ENCODE measurements at places on chromosomes 3 and 15.
A peak's percentile ranks its signal among the peaks of the same experiment; 100 is the strongest.

DNA sequence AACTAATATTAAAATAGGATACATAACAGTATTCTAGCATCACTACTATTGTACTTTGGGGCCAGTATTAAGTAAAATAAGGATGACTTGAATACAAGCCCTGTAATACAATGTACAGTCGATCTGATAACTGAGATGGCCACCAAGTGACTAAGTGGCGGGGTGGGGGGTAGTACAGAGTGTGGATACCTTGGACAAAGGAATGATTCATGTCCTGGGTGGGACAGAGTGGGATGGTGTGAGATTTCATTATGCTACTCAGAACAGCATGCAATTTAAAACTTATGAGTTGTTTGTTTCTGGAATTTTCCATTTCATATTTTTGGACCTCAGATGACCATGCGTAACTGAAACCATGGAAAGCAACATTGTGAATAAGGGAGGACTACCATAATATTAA is 46.0 kb downstream of the SLC7A14 start:
- DNase-seq = no peak

DNA sequence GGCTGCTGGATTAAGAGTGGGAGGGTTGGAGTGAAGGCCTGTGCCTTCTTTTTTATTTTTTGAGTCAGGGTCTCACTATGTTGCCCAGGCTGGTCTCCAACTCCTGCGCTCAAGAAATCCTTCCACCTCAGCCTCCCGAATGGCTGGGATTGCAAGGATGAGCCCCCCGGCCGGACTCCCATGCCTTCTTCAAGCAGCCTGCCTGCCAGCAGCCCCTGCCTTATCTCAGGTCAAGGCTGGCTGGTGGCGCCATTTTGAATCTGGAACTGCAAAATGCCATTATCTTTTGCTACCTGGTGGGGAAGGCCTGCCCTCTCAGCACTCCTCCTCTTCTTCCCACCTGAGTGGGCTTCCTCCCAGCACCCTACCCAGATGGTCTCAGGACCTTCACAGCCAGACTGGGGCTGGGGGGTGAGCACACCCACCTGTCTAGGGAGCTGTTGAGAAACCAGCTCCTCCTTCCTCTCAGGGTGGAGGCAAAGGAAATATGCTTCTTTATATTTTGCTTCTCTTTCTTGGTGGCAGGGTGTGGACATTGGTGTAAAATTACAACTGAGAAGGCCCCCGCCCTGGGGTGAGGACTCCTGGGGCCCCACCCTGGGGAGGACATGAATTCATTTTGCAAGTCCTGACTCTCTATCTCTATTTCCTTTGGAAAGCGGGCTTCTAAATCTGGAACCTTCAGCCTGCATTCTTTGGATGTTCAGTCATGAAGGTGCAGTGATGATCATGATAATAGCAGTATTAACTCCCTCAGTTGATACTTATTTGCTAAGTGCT is 7.7 kb upstream of the FLNB start:
- DNase-seq = no peak

GRCh38 chr15:58308742-58309355 is 122.9 kb upstream of the LIPC start:
- no peak for DNase-seq

GRCh38 chr3:186021673-186022362 is 84.0 kb upstream of the TRA2B start:
- DNase-seq = no peak

GRCh38 chr3:151814588-151814987 is 672 bp downstream of the AADAC start:
- DNase-seq = no peak

- no peak for DNase-seq
These were observed 2.8 kb downstream of the DPPA4 start for GRCh38 chr3:109334572-109334971.

DNA sequence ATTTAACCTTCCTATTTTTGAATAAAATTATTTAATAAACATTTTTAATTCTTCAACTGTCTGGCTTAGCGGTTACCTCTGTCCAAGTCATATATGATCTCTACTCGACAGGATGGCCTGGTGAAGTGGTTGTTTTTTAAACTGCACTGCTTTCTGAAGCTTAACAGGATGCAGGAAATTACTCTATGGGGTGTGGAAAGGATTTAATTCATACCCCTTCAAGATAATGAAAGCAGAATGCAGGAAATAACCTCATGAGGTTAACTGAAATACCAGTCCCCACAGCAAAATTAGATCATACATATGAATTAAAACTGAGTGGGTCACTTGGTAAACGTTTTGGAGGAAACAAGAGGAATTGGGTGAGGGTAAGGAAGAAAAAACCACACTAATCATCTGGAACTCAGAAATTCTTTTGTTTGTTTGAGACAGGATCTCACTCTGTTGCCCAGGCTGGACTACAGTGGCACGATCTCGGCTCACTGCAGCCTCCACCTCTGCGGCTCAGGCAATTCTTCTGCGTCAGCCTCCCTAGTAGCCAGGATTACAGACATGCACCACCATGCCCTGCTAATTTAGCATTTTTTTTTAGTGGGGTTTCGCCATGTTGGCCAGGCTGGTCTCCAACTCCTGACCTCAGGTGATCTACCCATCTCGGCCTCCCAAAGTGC is 50.1 kb downstream of the LYSMD4 start:
- DNase-seq = no peak

- no peak for DNase-seq
These were observed 17.8 kb downstream of the SPTBN5 start for GRCh38 chr15:41876007-41876406.

DNA sequence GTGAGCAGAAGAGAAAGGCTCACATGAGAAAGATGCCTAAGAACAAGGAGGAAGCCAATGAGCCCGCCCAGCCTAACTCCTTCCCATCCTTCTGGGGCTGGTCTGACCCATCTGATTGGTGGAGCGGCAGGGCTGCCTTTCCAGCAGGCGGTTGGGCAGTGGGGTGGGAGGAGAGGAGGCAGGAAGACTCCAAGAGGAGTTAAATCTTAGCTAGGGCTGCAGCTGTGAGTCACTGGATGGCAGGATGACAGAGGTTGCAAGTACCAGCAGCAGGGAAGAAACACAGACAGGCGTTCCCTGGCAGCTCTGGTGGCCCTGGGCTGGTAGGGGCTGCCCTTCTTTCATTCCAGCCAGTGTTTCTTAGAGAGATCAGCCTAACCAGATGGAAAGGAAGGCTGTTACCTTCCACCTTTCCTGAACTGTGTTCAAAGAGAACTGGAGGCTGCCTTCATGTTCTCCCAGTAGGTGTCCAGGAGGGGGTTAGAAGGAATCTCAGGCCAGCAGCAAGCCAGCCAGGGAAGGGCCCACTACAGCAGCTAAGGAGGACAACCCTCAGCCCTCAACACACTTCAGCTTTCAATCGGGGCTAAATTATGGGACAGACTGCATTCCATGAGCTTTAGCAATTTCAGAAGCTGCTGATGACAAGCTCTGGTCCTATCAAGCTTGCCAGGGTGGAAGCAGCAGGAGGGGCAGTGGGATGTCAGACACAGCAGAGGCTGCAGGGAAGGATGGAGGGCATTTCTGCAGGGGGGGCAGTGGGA is 50.3 kb downstream of the CHSY1 start:
- DNase-seq = peak; percentile 95

DNA sequence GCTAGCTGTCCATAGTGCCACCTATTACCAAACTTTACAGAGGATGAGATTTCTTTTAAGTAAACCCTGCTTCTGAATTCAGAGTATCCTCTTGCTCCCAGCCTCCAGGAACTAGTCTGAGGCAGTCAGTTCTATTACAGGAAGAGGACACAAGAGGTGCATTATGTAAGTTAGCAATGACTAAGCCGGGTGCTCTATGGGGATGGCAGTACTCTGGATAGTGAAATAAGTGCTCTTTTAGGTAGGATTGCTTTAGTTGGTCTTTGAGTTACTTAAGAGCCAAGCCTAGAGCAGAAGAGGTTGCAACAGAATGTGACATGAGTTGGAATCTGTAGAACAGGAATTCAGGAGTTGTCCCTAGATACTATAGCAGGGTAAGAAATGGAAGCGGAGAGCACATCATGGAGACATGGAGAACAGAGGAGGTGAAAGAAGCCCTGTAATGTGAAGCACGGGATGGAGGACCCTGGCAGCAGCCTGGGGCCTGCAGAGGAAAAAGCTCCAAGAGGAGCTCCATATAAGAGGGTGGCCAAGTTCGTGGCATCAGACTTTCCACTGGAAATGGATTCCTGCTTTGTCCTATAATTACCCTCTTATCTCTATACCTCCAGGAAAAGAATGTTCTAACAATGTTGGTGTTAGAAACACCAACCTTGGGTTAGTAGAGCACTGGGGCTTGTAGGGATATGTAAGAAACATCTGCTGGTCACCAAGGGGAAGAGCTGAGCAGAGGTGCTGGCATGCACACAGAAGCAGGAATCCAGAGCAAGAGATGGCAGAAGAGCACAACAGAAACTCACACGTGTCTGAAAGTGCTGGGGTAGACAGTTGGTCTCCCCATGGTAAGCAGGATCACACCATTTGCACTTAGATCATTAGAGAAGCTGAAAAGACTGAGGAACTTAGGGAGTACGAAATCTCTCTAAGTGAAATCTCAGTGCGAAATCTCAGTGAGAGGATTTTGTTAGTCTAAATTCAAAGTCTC is 851.1 kb downstream of the FHIT start:
- DNase-seq = no peak

- DNase-seq = no peak
These were observed 2.2 kb upstream of the MUSTN1 start for GRCh38 chr3:52836986-52837385.

DNA sequence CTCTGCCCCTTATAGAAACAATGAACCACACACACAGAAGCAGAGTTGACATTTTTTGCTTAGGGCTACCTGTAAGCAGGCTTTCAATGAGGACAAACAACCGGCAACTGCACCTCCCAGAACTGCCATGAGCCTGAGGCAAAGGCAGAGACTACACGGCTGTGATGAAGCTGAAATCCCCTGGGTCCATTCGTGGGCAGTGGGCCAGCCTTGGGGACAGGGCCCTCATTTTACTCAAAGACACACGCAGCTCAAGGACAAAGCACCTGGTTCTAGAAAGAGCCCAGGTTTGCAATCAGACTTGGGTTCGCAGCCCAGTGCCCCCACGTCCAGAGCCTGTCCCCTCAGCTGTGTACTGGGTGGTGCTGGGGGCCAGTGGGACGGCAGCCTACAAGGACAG is 17.9 kb downstream of the FAM174B start:
- no peak for DNase-seq

DNA sequence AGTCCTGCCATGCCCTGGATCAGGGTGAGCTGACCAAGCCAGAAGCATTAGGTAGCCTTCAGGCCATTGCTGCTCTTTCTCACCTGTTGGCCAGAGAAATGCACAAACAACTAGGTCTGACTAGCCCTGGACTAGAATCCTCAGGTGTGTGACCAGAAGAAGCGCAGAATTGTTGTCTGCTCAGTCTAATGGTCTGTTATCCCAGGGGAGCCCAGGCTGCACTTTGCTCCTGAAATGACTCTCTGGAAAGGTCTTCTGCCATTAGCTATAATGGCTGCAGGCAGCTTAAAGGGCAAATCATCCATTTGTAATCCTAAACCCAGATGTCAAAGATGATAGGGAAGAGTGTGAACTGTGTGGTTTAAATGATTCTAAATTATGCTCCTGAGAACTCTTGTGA is 246.1 kb downstream of the NFKBIZ start:
- no peak for DNase-seq

- DNase-seq = peak; percentile 69
These were observed 1.3 kb downstream of the AMIGO3 start for GRCh38 chr3:49717959-49718857.

GRCh38 chr3:101847328-101847727 is 2.0 kb upstream of the NFKBIZ start:
- no peak for DNase-seq

DNA sequence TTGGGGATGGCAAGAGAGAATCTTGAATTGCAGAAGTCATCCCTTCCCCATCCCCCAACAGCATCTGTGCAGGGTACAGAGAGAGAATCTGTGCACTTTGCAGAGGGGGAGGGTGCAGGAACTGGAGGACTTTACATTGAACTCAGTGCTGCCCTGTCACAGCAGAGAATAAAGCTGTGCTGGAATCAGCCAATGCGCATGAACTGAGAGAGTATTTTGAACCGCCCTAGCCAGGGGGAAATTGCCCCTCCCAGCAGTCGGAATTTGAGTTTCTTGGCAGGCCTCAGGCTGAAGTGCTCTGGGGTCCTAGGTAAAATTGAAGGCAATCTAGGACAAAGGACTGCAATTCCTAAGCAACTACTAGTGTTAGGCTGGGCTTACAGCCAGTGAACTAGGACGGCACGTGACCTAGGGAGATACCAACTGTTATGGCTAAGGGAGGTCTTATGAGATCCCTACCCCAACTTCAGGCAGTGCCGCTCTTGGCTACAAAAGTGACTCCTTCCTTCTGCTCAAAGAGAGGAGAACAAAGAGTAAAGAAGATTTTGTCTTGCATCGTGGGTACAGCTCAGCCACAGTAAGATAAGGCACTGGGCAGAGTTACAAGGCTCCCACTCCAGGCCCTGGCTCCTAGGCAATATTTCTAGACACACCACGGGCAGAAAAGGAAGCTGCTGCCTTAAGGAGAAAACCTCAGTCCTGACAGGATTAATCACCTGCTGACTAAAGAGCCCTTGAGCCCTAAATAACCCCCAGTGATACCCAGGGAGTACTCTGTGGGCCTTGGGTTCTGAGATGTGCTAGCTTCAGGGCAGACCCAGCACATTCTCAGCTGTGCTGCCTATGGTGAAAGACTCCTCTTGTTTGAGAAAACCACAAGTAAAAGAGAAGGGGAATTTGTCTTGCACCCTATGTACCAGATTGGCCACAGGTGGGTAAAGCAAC is 300.5 kb upstream of the ALCAM start:
- no peak for DNase-seq
